ENCODE measurements at places on chromosomes 7 and 10.

DNA sequence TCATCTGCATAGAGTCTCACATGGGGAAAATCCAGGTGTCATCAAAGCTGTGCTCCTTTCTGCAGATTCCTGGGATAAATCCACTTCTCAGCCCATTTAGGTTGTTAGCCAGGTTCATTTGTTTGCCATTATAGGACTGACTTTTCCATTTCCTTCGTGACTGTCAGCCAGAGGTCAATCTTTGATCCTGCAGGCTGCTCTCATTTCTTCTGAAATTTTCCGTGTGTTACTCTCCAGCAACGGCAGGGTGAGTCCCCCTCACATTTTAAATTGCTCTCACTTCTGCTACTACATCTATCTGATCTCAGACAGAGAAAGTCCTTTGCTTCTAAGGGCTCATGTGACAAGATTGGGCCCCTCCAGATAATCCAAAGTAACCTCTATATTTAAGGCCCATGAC is 150.7 kb upstream of the BET1 start:
- DNase-seq = no peak

GRCh38 chr7:142176901-142177300 is 65.4 kb downstream of the MGAM2 start:
- no peak for DNase-seq

DNA sequence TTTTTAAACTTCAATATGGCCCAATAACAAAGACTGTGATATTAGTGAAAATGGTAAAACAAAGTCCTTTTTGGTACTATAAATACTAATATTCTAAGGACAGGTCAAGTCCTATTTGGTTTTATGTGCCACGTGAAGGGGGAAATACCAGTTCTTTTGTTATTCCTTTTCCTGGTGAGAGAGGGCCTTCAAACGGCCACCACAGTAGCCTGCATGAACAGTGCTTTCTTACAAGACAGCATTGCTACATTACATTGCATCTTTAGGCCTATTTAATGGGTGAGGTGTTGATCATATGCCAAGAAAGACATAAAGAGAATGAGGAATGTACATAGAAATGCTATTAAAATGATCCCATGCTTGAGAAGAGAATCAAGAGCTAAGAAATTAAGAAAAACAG is 214.8 kb downstream of the LRRTM3 start:
- DNase-seq = no peak

DNA sequence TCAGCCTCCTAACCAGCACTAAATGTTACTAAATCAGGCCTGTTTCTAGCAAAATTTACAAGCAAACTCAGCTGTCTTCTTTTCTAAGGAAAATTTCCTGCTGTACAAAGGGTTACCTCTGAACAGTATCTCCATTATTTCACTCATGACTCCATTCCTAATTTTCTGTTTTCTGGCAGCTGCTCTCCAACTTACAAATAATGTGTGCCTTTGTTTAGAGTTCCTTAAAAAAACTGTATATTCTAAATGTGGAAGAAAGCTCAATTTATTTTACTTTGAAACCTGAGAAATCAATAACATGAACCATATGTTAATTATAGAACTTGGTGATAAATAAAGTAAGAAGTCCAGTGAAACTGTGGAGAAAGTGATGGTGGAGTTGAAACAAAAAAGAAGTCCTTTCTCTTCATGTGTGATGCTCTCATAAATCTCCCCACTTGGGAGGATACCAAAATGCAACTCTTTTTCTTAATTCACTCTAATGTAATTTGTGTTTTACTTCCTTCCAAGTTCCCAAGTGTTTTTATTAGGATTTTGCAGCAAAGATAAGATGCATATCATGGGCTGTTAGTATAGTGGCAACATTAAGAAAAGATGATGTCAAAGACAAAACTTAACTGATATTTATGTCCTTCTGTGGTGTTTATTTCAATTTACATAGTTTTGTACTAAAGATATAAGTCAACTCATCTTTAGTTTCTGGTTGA is 74.8 kb downstream of the CDK6 start:
- DNase-seq = no peak

- no peak for DNase-seq
These were observed 551.7 kb upstream of the LRRN3 start for GRCh38 chr7:110539216-110539615.

GRCh38 chr7:74222851-74223710 is 13.3 kb downstream of the LAT2 start:
- DNase-seq = no peak

DNA sequence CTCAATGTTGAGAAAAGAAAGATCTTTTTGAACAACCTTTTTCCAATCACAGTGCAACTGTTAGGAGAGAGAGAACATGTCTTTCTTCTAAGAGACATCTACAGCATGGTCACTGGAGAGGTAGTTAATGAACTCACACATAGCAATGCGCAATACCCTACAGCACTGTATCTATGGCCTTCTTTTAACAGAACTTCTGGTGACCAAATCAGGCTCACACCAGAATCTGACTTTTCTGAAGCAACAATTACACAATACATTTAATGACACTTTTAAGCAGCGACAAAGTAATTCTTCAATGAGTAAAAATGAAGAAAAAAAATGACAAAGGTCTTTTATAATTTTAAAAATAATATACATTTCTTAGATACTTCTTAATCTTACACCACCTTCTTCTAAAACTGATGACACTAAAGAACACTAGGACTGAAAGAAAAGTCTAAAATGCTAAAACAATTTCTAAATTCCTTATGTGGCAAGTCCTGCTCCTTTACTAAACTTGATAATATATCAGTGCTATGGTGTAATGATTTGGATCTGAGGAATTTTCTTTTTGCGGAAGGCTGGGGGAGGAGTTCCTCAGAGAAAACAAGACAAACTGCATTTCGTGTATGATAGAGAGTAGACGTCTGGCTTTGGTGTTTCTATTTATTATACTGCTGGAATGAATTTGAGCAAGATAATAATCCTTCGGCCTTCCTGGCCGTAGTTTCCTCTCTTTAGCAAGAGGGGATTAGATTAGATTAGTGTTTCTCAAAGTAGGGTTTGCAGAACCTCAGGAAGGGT is 166.3 kb downstream of the ZNF438 start:
- DNase-seq = no peak
